ENCODE measurements at places on chromosomes 6 and 20.

DNA sequence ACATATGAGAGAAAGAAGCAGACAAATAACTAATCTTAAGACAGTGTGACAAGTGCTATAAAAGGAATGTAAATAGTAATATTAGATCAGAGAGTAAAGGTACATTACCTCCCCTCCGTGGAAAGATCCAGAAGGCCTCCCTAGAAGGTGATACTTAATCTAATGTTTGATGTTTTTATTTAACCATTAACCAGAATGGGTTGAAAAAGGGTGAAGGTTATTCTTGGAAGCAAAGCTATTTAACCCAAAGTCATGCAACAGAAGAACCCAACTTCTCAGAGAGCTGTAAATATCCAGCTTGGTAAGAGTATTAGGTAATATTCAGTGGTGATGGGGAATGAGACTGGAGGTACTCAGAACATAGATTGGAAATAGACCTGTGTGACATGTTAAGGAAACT, 68.0 kb upstream of the HIVEP1 start:
- no peak for DNase-seq

- no peak for DNase-seq
Observed at GRCh38 chr6:38146021-38146733, 326.6 kb downstream of the ZFAND3 start.

- peak; percentile 96 for DNase-seq
Observed at GRCh38 chr6:11744753-11745152, 33.9 kb downstream of the ADTRP start.

GRCh38 chr20:14331646-14332045, 5.8 kb downstream of the FLRT3 start:
- DNase-seq = no peak

DNA sequence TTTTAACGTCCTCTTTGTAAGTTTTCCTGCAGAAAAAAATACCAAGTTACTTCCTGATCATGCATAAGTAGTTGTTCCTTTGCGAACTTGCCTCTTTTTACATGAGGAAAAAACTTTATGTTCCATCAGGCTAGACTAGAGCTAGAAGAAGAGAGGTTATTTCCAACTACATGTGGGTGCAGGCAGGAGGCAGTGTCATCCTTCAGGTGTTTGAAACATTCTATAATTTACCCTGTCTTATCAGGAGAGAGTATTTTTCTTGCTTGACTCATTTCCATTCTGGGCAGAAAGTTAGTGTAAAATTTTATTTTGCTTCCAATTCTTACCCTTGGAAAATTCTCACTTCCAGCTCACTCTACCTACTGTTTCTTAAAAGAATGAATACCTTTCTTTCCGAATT, 28.5 kb upstream of the EPHA7 start:
- no peak for DNase-seq

GRCh38 chr6:143279385-143279784, 171.1 kb downstream of the ADAT2 start:
- peak; percentile 10 for DNase-seq

All from stromal cell of bone marrow (primary cell).